CD8-positive, alpha-beta memory T cell (primary cell): ENCODE measurements at places on chromosomes 5 and 9.

DNA sequence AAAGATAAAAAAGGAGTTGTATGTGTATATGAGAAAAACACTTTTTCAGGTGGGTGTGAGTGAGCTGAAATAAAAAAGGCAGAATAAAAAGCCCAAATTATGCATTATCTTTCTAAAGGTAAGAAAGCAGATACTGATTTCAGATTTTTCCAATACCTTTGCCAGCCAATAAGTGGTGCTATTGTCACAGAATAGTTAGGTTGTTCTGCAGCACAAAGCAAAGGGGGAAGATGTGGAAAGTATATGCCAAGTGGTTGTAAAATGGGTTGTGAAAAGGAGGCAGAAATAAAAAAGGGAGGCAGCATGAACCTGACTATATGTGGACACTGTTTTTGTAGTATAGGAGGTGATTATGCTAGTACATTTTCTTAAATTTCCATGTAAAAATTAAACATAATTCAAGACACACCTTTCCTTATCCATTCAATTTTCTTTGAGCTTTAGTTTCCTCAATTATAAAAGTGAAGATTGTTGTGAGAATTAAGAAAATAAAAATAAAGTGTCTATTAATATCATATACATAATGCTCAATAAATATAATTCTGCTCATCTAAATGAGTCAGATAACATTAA, 106.7 kb downstream of the SMIM15 start:
- no peak for DNase-seq

DNA sequence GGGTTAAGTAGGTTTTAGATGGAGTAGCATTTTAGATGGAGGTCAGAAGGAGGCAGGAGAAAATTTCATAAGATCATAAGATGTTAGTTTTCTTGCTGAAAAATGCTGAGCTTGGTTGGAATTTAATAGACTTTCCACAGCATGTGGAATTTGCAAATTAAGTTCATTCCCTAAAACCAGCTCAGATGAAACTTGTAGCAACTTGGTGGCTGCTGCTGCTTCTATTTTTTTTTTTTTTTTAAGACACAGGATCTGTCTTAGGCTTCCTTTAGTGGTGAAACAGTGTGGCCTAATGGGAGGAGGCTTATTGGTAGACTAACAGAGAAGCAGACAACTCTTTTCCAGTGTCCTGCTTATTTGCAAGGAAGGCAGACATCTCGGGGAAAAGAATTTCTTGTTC, 154.5 kb downstream of the AOPEP start:
- no peak for DNase-seq

- no peak for DNase-seq
Measured at GRCh38 chr9:121878271-121878822, 214.8 kb downstream of the TTLL11 start.

GRCh38 chr9:121725008-121725775, 73.8 kb downstream of the DAB2IP start:
- DNase-seq, result no peak

DNA sequence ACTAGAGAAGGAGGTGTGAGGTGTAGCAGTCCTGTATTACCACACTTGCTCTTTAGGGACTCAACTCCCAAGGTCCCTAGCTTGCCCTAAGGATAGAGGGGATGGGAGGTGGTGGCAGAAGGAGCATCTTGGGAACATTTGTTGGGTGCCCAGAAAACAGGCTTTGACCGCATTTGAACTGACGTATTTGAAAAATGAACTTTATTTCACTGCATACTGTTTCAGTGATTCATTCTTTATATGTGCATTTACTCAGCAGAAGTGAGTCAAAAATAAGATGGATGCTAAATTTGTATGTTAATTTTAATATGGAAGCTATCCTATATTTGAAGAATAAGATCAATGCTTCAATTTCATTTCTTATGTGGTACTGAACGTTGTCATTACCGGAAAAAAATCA, 18.7 kb downstream of the DMRT3 start:
- DNase-seq, result no peak

DNA sequence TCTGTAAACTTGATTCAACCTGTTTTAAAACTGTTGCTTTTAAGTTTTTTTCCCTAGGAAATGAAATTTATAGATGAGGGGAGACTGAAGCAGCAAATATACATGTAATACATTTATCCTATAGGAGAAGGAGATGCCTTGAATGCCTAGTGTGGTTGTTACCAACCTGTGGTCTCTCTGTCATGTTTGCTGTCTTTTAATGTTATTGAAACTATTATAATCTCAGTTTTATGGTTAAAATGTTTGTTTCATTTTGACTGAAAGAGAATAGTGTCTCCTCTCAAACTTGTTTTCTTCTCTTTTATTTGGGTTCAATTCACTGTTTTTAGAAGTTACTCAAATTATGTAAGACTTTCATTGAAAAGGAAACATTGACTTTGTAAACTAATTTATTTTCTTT, 15.8 kb downstream of the MRPL22 start:
- DNase-seq, result no peak

DNA sequence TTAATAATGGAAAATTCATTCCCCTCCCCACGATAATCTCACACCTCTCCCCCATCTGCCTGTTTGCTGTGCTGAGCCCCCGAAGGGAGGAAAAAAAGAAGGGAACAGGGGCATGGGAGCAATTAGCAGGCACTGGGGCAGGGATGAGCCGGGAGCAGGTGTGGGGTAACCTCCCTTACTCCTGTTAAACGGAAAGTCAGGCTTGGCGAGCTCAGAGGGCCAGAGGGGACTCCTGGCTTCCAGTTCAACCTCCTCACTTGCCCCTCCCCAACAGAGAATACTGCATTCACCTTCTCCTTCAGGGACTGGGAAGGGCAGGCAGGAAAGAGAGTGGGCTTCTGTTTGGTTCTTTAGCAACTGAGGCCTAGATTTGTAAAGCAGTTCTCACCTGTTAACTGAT, 1.6 kb downstream of the AFAP1L1 start:
- no peak for DNase-seq

DNA sequence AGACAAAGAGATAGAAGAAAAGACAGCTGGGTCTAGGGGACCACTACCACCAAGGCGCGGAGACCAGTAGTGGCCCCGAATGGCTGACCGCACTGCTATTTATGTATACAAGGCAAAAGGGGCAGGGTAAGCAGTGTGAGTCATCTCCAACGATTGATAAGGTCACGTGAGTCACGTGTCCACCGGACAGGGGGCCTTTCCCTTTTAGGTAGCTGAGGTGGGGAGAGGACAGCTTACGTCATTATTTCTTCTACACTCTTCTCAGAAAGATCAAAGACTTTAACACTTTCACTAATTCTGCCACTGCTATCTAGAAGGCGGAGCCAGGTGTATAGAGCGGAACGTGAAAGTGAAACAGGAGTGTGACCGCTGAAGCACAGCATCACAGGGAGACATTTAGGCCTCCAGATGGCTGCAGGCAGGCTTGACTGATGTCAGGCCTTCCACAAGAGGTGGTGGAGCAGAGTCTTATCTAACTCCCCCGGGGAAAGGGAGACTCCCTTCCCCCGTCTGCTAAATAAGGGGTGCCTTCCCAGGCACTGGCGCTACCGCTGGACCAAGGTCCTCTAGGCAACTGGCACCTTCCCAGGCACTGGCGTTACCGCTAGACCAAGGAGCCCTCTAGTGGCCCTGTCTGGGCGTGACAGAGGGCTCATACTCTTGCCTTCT, 6.1 kb upstream of the PRR16 start:
- DNase-seq, result peak; percentile 26

DNA sequence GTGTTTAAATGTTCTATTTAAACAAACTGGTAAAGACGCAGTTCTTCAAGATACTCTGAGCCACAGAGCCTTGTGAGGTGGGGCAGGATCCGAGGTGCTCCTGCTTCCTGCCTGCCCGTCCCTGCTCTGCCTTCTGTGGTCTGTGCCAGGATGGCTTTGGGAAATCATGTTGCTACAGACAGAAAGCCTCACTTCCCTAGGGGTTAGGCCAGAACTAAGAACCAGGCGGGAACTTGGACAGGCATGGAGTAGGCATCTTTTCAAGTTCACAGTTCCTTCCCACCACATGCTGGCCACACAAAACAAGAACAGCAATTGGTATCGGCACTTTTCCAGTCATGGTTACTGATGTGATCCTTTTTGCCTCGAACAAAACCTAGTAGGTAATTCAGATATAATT, 67.7 kb upstream of the SPOCK1 start:
- no peak for DNase-seq

DNA sequence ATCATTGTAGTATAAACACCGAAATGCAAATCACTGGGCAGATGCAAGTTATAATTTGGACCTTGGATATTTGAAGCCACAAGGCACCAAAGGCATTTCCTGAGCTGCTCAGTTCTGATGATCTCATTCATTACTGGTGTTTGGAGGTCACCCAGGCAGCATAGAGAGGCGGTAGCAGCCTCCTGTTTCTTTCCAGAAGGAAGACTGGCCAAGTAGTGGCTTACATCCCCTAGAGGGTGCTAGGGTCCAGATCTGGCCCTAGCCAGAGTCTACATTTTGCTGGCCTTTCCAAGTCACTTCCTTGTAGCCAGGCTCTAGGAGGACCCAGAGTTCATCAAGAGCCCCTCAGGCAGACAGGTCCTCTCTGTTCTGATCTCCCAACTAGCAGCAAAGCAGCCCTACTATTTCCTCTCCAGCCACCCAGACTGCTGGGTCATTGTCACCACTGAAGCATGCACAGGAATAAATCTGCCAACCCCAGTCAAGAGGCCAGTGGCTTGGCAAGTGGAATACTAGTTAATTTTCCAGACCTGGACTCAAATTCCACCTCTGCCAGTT, 33.4 kb upstream of the TTC1 start:
- DNase-seq, result no peak

GRCh38 chr5:72248410-72248981, 71.5 kb downstream of the MRPS27 start:
- no peak for DNase-seq

DNA sequence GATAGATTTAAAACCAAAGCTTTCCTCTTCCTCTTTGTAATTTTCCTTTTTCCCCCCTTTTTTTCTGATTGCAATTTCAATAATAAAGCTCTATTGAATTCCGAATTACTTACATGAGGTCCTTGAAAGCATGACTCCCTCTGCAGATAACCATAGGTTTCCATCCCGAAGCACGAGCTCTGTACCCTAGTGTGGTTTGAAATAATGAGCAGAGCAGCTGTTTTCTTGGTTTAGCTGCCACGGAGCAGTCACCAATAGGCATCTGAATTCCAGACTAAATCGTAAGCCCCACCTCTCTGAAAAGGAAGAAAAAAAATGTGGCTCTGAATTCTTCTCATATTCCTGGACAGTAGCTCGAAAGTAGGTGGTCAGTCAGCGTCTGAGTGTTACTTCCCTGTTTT, 18.5 kb upstream of the GNE start:
- DNase-seq, result no peak

GRCh38 chr9:109414125-109414785, 83.9 kb downstream of the PTPN3 start:
- no peak for DNase-seq

DNA sequence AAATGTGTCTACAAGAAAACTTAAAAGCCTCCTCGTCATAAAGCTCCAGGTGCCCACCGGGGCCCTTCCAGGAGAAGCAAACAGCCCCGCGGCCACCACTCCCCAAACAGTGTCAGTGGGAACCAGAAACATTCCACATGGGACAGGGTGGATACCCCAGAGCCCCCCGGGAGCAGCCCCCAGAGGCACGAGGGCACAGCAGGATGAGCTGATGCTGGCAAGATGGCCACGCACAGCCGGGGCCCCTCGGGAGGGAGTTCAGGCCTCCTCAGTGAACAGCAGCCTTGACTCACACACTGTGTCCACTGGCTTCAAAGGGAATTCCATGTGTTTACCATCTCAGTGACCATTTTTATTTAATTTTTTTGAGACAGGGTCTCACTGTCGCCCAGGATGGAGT, 10.5 kb downstream of the EXD3 start:
- no peak for DNase-seq

DNA sequence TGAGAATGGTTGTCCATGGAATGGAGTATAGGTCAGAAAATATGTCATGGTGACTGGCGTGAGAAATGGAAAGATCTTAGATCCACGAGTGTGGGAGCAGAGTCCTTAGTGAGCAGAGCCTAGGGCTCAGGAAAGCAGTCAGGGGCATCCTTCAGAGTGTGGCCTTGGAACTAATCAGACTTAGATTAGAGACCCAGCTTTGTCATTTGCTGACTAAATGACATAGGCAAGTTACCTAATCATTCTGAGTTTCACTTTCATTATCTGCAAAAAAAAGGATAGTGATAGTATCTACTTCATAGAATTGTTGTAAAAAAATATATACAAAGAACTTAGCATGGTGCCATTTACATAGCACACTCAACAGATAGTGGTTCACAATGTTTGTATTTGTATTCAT, 24.3 kb upstream of the SLIT3 start:
- no peak for DNase-seq

GRCh38 chr9:69496846-69497450, 171.9 kb downstream of the ENTREP1 start:
- DNase-seq, result no peak

- no peak for DNase-seq
Measured at GRCh38 chr5:83973925-83974815, 253.5 kb upstream of the HAPLN1 start.

DNA sequence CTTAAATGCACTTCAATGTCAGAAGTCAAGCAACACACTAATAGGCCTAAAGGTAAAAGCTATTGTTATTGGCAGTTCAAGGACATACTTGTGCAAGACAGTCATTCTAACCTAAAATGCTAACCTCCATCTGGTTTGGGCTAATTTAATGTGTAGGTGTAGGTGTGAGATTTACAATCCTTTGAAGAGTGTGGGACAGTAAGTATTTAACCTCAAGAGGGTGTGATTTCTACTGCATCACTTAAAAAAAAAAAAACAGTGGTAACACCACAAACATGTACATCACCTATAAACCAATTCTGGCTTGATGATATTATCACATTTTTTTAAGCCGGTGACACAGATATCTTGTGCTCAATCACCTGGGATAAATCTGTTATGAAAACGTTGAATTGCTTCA, 127.5 kb upstream of the MEF2C start:
- no peak for DNase-seq

- DNase-seq, result no peak
Measured at GRCh38 chr9:15714746-15715145, 161.9 kb downstream of the CCDC171 start.
